ENCODE measurements at places on chromosomes 16 and 17. TPM values are rescaled to one million over a fixed set of nuclear protein-coding genes. Genes with fewer than 3 reads are reported as not detected.

GRCh38 chr16:27600381-27600780 is 50.4 kb downstream of the KATNIP start:
- DNase-seq = no peak

Gene SLFN12L
- total RNA-seq = under 0.01 TPM

DNA sequence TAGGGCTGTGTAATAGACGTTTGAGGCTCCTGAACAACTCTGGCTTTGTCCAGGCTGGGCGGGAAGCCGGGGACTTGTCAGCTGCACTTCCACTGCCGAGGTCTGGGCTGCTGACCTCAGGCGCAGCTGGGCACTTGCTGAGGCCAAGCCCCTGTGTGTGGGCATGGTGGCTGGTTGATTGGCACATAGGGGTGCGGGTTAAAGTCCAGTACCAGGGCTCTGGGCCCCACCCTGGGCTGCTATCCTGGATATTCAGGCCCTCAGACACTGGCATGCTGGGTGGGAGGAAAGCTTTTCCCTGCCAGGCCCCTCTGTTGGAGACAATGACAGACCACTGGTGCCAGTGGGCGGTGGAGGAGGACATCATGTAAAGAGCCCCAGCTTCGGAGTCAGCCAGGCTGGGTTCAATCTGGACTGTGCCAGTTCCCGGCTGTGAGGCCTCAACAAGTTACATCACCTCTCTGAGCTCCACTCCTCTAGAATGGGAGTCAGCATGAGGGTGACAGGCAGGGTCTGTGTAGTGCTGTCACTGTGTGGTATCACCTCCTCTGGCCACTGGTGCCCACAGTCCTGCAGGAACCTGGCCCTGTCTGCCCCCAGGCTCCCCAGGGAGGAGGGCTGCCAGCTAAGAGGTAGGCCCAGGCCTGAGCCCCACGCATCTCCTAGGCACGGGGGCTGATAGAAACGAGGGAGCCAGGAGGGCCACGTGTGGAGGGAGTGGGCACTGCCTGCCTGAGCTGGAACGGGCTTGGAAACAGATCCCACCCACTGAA is 42.5 kb downstream of the PSME3IP1 start:
- DNase-seq = no peak

Gene RPL19
- 1,597 TPM for total RNA-seq

GRCh38 chr17:82213251-82214011 is 789 bp upstream of the CCDC57 start:
- DNase-seq = no peak

Gene NDRG4
- 368 TPM for total RNA-seq

DNA sequence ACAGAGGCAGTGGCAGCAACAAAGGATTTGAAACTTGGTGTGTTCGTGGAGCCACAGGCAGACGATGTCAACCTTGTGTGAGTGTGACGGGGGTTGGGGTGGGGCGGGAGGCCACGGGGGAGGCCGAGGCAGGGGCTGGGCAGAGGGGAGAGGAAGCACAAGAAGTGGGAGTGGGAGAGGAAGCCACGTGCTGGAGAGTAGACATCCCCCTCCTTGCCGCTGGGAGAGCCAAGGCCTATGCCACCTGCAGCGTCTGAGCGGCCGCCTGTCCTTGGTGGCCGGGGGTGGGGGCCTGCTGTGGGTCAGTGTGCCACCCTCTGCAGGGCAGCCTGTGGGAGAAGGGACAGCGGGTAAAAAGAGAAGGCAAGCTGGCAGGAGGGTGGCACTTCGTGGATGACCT is 25.5 kb downstream of the STH start:
- DNase-seq = no peak

Gene KRT27
- total RNA-seq = not detected

DNA sequence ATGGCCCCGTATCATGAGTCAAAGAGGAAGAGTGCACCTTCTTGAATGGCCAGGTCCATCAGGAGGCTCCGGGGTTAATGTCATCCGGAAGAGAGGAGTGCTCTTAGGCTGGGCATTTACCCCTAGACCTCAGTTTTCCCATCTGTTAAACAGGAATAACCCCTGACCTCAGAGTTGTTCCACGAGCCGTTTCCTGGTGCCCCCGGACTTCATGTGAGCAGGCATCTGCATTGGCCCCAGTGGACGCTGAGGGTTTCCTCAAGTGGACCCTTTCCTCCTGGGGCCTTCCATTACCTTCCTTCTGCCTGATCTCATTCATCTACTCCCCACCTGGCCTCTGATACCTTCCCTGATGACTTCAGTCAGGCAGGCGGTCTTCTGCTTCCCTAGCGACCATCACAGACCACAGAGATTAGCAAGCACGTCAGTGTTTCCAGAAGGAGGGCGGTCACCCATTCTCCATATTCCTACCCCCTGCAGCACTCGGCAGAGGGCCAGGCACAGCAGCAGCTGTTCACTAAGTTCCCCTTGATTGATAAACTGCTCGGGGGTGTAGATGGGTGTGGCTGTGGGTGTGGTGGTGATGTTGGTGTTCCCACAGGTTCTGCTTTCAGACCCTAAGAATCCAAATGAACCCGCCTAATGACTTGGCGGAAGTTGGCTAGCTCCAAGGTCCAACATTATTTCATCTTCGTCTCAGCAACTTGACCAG is 346.6 kb upstream of the TNRC6C start:
- DNase-seq = no peak

- no peak for DNase-seq
These were observed 31.7 kb downstream of the CLTC start for GRCh38 chr17:59651346-59651745.

- no peak for DNase-seq
These were observed 91.1 kb downstream of the IRF8 start for GRCh38 chr16:85989863-85990643.

DNA sequence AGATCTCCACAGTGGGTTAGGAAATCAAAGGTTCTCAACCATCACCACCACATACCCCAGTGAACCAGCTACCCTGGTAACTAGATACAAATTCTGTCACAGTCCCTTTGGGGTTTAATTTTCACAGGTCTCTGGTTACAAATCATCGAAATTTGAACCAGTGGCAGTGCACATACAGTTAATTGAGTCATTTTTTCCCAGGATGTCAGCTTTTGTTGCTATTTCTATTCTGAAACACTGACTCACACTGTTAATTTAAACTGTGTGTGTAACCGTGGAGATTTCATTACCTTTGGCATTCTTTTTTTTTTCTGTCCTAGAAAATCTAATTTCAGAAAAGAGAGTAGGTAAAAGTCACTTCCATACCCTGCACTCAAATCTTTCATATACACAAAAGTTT is 511.5 kb downstream of the TOX3 start:
- no peak for DNase-seq

GRCh38 chr16:12501707-12502457 is 301.8 kb downstream of the CPPED1 start:
- DNase-seq = no peak

DNA sequence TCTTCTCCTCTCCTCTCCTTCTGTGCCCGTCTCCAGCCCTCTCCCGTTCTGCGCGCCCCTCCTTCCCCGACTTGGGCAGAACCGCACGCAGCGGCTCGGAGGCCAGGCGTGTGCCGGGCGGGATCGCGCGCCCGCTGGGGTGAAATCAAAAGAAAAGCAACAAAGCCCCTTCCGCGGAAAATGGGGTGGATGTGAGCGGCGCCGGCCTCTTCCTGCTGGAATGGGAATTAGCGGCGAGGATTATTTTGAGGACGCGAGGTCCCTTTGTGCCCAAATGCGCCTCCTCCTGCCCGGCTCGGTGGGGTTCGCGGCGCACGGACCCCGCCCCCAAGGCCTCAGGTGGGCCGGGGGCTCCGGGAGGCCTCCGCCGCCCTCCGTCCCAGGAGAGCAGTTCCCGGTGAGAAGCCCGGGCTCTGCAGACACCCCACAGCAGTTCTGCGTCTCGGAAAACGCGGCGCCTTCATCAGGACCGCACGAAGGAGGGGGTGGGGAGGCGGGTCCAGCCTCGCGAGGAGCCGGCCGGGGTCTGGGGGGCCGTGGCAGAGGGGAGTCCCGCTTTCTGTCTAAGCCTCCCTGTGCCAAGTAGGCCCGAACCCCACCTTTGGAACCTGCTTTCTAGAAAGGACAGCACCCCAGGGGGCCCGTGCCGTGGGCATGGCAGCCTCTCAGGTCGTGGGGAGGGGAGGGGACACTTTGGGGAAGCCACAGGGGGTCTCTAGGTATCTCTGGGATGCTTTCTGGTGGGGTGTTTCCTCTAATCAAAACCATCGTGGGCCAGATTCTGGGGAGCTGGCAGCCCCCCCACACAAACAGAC is 91.0 kb upstream of the CBX4 start:
- DNase-seq = no peak

Gene BBS2
- 39.2 TPM for total RNA-seq

Gene ODAD4
- 0.25 TPM for total RNA-seq

- DNase-seq = no peak
These were observed 82.8 kb downstream of the SNX29 start for GRCh38 chr16:12059216-12059769.

- no peak for DNase-seq
These were observed 408.0 kb downstream of the SLC39A11 start for GRCh38 chr17:72684405-72685020.

Gene ABR
- total RNA-seq = 34.7 TPM

- DNase-seq = no peak
These were observed 373.9 kb downstream of the CPPED1 start for GRCh38 chr16:12429756-12430155.

Gene TMEM204
- 158 TPM for total RNA-seq

GRCh38 chr16:85963753-85964285 is 64.9 kb downstream of the IRF8 start:
- no peak for DNase-seq

- DNase-seq = no peak
These were observed 12.5 kb upstream of the TMED6 start for GRCh38 chr16:69364088-69364487.

DNA sequence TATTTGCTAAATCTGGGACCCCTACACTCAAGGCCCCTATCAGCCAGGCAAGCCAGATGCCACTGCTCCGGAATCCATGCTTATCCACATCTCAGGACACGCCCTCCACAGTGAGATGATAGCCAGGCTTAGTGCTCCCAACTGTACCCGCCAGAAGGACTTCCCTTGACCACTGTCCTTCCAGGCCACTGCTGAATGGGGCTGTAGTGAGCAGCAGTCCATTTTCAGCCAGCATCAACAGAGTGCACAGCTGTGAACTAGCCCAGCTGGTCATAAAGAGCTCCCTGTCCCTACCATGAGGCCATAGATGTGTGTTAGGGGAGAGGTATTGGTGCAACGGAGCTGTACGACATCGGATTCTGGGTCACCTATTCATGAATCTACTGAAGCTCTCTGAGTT is 13.0 kb upstream of the MED9 start:
- DNase-seq = no peak

Gene TMEM235
- under 0.01 TPM for total RNA-seq
